ENCODE measurements at places on chromosomes 11 and 22. TPM values are rescaled to one million over a fixed set of nuclear protein-coding genes. Genes with fewer than 3 reads are reported as not detected.

DNA sequence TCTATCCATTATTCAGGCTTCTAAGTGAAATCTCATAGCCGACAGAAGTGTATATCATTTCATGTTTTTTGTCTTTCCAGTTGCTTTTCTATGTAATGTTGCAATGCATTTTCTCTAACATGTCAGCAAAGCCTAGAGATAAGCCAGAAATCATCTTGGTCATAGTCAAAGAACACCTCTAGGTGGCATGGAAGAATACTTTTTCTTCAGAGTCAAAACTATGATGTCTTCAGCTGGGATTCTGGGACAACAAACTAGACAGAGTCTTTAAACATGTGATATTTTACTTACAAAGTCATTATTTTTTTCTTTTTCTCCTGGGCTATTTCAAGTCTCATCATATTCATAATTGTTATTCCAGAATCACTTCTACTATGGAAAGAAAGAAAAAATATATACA, 4.4 kb downstream of the GAS2 start:
- peak; percentile 1 for DNase-seq

Gene TSPAN32
- not detected for total RNA-seq

GRCh38 chr22:23700706-23701105, 9.9 kb downstream of the RGL4 start:
- no peak for DNase-seq

Gene RAB3IL1
- total RNA-seq = 6.6 TPM

DNA sequence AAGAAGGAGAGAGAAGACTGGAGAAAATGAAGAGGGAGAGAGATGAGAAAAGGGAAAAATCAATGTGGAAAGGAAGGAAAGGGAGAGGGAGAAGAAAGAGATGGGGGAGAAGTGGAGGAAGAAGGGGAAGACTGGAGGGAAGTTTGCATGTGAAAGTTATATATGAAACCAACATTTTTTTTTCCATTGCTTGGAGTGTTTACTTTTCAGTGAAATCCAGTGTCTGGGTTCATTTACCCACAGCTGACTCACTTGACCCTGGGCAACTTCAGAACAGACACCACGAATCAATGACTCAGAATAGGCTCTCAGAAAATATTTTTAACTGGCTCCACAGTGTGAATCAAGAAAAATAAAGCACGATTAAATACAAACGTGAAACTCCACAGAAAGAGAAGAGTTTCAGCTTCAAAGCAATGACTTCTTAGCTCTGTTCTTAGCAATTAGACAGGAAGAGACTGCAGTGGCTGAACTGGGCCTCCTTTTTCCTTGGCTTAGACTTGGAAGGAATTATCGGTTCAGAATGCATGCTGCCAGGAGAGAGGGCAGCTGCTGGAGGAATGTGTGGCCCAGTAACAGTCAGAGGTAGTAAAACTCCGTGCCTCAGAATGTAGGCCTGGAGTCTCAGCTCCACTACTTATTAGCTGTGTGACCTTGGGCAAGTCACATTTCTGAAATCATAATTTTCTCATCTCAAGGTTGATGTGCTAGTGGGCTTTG, 237.5 kb downstream of the MIAT start:
- peak; percentile 95 for DNase-seq

DNA sequence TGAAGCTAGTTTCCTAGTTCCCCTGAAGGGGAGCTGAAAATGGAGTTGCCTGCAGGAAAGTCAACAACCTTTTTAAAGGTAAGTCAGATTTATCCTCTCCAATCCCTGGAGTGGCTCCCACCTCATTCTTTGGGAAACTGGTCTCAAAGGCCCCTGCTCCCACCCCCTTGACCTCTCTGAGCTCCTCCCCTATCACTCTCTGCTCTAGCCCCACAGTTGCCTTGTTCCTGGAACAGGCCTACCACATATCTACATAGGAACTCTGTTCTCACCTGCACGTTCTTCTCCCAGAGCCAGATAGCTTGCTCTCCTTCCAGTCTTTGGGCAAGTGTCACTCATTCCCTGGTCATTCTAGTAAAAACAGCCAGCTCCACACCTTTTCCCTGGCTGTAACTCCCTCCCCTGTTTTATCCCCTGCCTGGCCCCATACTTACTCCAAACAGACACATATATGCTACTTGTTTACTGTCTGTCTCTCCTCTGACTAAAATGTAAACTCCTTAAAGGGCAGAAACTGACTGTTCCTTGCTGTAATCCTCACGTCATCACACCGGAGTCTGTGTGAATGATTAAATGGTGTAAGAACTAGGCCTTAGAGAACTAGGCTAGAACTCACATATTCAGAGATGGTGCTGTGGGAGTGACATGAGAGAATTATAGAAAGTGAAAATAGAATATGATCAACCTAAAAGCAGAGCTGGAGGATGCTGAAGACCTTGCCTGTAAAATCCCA, 53.3 kb downstream of the TCF20 start:
- DNase-seq = no peak

DNA sequence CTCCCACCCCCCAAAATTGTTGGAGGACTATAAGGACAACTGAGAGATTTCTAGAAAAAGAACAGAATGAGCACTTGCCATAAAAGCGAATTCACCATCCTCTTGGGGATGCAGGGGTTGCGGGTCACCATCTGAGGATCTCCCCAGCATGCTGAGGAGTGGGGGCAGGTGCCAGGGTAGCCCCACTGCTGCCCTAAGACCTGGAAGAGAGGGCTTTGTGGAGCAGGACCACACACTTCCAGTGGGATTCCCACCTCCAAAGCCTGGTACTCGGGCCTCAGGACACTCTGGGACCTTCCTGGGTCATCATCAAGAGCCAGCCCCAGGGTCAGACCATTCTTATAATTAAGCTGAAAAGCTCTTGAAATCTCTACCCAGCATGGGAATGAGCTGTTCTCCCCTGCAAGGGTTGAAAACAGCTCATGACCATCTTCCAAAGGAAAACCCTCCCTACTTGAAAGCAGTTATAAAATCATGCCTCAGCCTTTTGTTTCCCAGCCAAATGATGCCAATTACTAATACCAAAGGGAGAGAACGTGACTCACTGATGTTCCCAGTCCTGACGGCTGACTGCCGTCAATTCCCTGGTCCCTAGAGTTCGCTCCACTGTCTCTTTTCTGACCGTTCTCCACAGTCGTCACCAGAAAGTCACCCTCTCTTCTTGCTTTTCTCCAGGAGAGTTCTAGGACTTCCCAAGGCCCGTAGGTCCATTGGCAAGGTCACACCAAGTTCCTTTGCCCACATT, 76.8 kb upstream of the CREB3L1 start:
- DNase-seq = peak; percentile 83

DNA sequence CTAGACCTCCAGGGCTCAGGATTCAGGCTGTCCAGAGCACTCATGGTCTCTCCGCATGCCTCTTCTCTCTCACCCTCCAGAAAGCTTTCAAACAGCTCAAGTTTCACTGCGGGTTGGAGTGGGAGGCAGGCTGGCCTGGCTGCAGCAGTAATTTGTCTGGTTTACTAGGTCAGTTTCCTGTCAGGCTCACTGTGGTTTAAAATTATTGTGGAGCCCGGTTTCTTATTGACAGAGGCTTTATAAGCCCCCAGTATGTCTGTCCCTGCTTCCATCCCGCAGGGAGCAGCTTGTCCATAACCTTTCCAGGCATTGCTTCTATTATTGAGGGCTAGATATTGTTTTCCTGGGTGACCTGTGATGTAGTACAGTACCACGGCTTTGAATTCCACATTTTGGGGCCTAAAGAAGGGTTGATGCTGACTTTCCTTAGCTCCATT, 235.3 kb upstream of the SORL1-AS1 start:
- DNase-seq = no peak

Gene TRIM48
- total RNA-seq = not detected

- DNase-seq = peak; percentile 89
Measured at GRCh38 chr11:14358729-14359439, at the start of gene RRAS2. RRAS2 (minus strand) TSS chr11:14359183; CDS start chr11:14358870, 313 bp downstream.

Gene MPZL3
- total RNA-seq = 2.4 TPM

Gene PARVA
- 87.9 TPM for total RNA-seq

Gene TNNI2
- not detected for total RNA-seq

Gene SLC22A9
- total RNA-seq = not detected

GRCh38 chr11:2465202-2466068, 20.6 kb downstream of the KCNQ1 start:
- DNase-seq = no peak

- peak; percentile 79 for DNase-seq
Measured at GRCh38 chr22:43004362-43005035, 10.4 kb downstream of the PACSIN2 start.

DNA sequence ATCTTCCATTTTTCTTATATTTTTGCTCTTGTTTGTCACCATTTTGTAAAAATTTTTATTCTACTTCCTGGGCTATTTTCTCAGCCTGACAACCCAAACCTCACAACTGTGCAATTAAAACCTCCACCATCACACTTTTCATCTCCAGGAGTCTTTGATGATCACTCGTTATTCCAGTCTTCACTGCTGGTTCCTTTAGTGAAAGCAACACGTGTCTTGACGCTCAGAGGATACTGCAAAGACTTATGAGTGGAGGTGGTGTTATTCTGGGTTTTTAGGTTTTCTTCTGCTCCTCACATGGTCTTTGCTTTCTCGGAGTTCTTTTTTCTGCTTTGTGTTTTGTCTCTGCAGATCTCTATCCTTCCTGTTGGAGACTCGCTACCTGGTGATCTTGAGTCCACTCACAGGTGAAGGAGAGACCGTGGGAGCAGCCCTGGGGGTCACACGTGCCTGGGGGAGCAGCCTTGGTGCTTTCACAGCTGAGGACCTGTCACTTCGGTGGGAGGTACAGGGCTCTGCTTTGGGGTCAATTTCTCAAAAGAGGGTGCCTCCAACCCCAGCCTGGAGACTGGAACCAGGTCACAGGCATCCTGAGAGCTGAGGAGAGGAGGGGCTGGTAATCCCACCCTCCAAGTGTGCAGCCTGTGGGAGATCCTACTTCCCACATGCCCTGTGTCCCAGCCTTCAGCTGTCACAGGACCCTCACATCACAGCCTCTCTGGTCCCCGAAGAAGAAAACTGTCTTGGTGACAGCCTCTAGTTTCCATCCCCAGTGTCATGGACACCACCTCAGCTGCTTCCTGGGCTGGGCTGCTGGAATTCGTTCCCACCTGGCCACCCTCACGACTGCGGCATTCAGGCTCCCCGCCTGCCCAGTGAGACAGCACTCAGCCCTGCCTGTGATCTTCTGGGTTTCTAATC, 11.0 kb downstream of the SULT4A1 start:
- DNase-seq = no peak

Gene RAPSN
- 0.13 TPM for total RNA-seq

GRCh38 chr11:46402957-46403902, 11.7 kb upstream of the CHRM4 start:
- no peak for DNase-seq

DNA sequence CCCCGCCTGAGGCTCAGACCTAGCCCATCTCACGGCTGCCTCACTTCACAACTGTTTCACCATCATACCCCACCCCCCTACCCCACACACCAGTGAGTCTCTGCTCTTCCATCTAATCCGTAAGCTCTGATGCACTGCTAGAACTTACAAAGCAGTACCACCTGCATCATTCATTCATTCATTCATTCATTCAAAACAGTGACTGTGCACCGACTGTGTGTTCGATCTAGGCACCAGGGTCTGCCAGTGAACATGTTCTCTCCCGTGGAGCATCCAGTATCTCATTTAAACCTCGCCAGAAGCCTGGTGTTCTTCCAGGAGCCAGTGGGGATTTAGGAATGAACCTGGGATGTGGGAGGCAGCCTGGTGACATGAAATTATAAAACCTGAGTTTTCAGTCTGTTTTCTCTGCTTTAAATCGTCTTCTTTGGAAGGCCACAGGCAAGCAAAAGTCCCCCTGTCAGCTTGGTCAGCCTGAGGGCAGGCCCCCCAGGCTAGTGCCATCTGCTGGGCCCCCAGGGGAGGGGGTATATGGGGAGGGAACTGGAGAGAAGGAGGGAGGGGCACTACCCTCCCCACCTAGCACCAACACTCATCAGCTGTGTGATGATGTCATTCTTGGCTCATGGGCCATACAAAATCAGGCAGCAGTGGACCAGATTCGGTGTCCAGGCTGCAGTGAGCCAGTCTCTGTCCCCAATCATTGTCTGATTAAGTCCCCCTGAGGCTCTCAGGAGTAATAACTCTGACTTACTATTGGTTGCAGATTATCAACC, 18.4 kb downstream of the TMPRSS6 start:
- peak; percentile 23 for DNase-seq

DNA sequence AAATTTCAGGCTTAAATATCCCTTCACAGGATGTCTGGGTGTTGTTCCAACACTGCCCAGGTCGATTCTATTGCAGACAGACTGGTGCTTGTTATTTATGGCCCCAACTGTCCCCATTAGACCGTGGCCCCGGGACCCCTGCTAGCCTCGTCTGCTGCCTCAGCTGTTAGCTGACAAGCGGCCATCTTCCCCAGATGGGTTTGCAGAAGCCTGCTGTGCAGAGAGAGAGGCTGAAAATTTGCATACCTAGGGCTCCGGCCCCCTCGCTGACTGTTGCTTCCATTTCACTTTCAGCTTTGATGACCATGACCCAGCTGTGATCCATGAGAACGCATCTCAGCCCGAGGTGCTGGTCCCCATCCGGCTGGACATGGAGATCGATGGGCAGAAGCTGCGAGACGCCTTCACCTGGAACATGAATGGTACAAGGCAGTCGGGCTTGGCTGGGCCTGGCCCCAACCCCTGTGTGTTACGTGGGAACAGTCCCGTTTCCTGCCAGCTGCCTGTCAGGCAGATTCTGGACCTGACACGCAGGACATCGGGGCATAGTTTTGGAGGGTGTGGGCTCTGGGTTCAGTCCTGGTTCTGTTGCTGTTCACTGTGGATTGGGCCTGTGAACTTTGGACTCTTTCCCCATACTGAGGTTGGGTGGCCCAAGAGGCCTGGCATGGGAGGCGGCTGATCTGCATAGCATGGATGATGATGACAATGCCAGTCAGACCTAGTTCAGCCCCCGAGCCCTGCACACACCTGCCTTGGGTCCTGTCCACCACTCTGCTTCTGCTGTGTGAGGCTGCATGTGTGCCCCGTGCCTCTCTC, 16.4 kb downstream of the SMARCB1 start:
- no peak for DNase-seq

Measured in GM23248 (cell line).